ENCODE measurements at places on chromosomes 11 and 22.

GRCh38 chr11:56906683-56907148, 82.0 kb upstream of the OR5AK2 start:
- DNase-seq = no peak

GRCh38 chr11:29024386-29024785, 916.2 kb downstream of the METTL15 start:
- no peak for DNase-seq

DNA sequence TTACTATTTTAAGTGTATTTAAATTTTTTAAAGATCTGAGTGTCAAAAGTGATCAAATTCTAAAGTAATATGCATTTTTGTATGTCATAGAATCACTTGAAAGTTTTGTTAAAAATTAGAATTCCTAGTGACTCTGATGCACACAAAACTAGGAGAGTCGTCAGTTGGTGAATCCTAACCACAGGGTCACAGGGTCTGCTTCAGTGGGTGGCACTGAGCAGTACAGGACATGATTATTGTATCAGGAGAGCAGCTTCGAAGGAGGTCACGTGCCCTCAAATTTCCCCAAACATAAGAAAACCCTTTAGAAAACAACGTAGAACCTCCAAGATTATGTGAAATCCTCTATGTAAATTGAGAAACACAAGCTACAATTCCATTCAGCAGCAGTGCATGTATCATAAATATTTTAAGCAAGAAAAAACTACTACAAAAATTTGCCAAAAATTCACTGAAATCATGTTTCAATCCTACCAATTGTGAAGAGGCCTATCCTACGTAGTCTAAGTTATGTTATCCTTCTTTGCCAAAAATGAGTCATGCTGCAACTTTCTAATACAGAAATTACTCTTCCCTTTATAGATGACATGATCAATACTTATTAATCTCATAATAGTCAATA, 323.6 kb downstream of the AASDHPPT start:
- no peak for DNase-seq

DNA sequence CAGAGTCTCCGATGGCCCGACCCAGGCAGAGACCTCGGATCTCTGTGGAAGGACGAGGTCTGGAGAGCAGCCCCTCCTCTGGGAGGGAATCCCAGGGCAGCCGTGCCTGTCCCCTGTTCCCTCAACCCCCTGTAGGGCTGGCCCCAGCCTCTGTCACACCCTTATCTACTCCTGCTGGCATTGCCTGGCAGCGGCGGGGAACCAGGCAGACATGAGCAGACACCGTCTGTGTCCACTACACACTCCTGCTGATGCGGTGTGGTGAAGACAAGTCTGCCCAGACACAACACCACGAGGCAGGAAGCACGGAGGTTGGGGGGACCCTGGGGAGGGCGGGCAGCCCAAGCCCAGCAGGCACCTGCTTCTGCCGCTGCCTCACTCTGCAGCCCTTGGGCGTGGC, 52.5 kb upstream of the A4GALT start:
- no peak for DNase-seq

GRCh38 chr11:101010899-101011298, 118.7 kb downstream of the PGR start:
- DNase-seq = no peak

DNA sequence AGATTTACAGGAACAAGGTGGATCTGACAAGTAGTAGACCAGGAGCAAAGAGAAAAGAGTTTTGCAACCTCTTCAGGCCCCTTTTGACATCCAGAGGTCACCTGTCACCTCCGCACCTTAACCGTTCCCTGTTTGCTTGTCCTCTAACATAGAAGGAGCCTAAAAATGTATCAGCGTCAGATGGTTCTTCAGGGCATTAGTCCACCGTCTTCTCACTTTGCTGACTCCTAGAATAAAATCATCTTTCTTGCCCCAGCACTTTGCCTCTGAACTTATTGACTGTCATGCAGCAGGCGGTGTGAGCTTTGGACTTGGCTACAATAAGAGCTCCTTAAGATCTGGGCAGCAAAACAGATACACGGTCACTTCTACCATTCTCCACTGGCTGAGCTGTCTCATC, 339.7 kb upstream of the B3GAT1 start:
- no peak for DNase-seq

GRCh38 chr11:29293825-29294224, 723.0 kb downstream of the KCNA4 start:
- no peak for DNase-seq

DNA sequence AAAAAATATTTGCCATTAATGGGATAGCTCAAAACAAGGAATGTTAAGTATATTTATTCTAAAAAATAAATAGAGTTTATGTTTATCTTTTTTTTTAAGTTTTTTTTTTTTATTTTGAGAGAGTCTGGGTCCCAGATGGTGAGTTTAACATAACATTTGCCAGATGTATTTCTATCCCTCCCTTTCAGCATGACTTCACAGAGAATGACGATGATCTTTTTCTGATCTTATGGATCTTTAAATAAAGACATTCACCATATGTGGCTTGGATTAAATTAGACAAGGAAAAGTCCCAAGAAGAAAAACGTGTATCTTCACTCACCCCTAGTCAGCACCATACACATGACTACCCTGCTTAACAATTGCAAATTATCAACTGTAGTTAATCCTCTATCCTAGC, 839.8 kb upstream of the CNTN5 start:
- no peak for DNase-seq

- DNase-seq = no peak
Measured at GRCh38 chr11:100670140-100670539, 16.9 kb upstream of the ARHGAP42 start.

DNA sequence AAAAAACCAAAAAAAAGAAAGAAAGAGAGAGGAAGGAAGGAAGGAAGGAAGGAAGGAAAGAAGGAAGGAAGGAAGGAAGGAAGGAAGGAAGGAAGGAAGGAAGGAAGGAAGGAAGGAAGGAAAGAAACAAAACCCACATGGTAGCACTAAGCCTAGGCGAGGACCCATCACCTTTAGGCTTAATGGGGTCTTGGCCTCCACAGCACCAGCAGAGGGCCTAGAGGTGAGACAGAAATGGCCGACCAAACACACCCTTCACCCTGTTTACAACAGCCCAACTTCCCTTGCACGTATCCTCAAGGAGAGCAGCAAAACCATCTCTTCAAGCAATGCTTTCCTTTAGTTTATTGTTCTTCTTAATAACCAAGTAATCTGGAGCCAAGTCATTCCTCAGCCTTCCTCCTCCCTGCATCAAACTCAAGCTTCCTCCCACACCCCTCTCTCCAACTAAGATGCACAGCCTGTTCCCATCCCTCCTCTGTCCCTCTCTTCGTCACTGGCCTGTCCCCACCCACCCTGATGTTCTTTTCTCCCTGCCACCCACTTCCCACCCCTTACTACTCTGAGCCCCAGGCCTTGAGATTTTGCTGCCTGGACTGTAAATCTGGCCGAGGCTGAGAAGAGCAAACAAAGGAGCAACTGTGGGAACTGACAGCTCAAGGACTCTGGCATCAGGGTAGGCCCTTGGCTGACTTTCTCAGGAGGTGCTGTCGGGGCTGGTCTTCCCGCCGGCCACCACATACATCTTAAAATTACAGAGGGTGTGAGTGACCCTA, 26.0 kb downstream of the POU2AF1 start:
- DNase-seq = no peak
